ENCODE measurements at places on chromosomes 6 and 20. TPM values are rescaled to one million over a fixed set of nuclear protein-coding genes. Genes with fewer than 3 reads are reported as not detected.

Gene GPR6
- polyA plus RNA-seq = not detected

Gene KAT14
- 5.7 TPM for polyA plus RNA-seq

Gene RIPOR2
- 0.89 TPM for polyA plus RNA-seq

Gene LST1
- 6.2 TPM for polyA plus RNA-seq

Gene TFAP2A
- 0.42 TPM for polyA plus RNA-seq

Gene FRK
- polyA plus RNA-seq = 0.72 TPM

Gene OR2J3
- polyA plus RNA-seq = not detected

Gene ZNF322
- 6.2 TPM for polyA plus RNA-seq

Gene HAO1
- not detected for polyA plus RNA-seq

Gene OR2H1
- polyA plus RNA-seq = not detected

Gene TGM2
- polyA plus RNA-seq = 12.9 TPM

Gene PTPN1
- 11.2 TPM for polyA plus RNA-seq

Gene SULF2
- 7.7 TPM for polyA plus RNA-seq

Gene KHDC1
- polyA plus RNA-seq = 2.9 TPM

Gene COX4I2
- polyA plus RNA-seq = 3.7 TPM

Gene SLC17A5
- polyA plus RNA-seq = 7.8 TPM

Gene SF3B5
- polyA plus RNA-seq = 138 TPM

Gene PSMG4
- polyA plus RNA-seq = 23.7 TPM

Gene RAB44
- polyA plus RNA-seq = 0.14 TPM

Gene AVP
- not detected for polyA plus RNA-seq

Gene FKBP5
- 44.1 TPM for polyA plus RNA-seq

Gene TREM2
- polyA plus RNA-seq = 1.5 TPM

Gene PACSIN1
- 2.0 TPM for polyA plus RNA-seq

Gene FOXS1
- polyA plus RNA-seq = 0.91 TPM

Gene SIRPG
- polyA plus RNA-seq = 0.12 TPM

Gene CLIC5
- polyA plus RNA-seq = 1.1 TPM

Gene SCRT2
- polyA plus RNA-seq = 0.63 TPM

Gene CFB
- 117 TPM for polyA plus RNA-seq

Gene PCMT1
- 9.7 TPM for polyA plus RNA-seq

Gene CABLES2
- 1.5 TPM for polyA plus RNA-seq

Gene GPSM3
- 5.2 TPM for polyA plus RNA-seq

Gene ID1
- polyA plus RNA-seq = 64.7 TPM

Gene EFHC1
- 27.8 TPM for polyA plus RNA-seq

Gene SALL4
- polyA plus RNA-seq = 2.8 TPM

Gene FAXC
- 2.9 TPM for polyA plus RNA-seq

Gene AAR2
- 9.0 TPM for polyA plus RNA-seq

Gene AGER
- polyA plus RNA-seq = 14.1 TPM

Gene SLC24A3
- polyA plus RNA-seq = 0.49 TPM

Gene TRAM2
- 3.2 TPM for polyA plus RNA-seq

Gene PLCB1
- polyA plus RNA-seq = 5.4 TPM

Gene ERVFRD-1
- polyA plus RNA-seq = 0.07 TPM
